ENCODE measurements at places on chromosomes 7 and 10.

- no peak for DNase-seq
Observed at GRCh38 chr10:24513155-24513554, 210.5 kb downstream of the ARHGAP21 start.

DNA sequence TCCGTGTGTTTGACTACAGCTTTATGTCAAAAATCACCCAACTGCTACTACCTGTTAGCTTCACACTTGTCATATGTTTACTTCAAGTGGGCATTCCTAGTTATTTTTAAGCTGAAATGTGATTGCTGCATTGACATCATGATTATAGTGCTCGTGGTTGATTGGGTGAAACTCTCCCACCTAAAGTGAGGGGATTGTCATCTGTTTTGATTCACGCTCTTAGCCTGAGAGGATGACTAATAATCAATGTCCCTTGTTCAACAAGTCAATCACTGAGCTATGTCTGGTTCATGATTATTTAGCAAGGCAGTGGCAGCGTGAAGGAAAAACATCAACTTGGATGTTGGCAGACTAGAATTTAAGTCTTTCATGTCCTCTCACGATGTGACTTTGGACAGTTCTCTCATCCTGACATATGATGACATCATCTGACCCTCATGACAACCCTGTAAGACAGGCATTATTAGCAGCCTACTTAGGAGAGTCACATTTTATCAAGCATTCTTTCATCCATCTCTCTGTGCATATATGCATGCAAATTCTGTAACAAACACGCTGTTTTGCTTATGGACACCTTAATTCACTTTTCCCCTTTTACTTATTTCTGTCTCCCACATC is 352.6 kb upstream of the ZMIZ1 start:
- no peak for DNase-seq

DNA sequence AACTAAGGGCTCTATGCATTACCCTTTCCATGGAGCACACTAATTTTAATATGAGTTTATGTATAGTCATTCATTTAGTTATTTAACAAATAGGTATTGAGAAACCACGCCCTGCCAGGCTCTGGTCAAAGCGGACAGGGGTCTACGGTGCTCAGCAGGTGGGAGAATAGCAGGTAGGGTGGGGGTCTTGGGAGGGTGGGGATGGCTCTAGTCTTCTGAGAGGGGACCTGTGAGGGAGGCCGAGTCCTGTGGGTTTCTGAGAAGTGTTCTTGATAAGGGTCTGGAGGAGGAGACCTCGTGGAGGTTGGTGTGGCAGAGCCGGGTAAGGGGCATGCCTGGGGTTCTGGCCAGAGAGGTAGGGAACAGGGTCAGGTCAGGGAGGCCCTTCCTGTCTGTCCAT is 1.1 kb downstream of the WDFY4 start:
- no peak for DNase-seq

GRCh38 chr10:73931767-73932619 is 21.1 kb downstream of the PLAU start:
- DNase-seq, result no peak
